Testis (tissue), 5 donors: ENCODE measurements at places on chromosomes 1 and 21. TPM values are rescaled to one million over a fixed set of nuclear protein-coding genes. Genes with fewer than 3 reads are reported as not detected.

DNA sequence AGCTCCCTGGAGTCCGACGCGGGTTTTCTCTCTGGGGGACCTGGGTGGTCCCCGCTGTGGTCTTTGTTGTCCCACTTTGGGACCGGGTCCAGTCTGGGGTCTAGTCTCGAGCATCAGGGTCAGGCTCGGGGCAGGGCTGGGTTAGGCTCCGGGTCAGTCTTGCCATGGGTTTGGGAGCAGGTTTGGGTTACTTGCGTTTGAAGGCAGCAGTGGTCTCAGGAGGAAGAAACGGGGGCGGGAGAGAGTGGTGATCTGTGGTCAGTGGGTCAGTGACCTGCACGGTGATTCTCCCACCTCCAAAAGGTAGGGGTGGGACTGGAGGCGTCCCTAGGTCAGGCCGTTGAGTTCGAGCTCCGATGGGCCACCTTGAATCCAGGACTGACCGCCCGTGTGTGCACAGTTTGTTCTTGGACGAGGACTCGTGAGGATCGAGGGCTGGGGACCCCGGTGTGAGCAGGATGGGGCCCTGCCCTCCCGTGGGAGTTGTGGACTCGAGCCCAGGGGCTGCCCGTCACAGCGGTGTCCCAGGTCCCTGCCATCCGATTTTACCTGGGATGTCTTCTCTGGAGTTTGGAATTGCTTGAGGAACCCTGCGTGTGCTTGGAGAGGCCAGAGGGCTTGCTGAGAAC is 2.3 kb downstream of the B3GALT6 start:
- H3K27ac ChIP-seq, result no peak overlapping the region
- no peaks in the 10 kb centered on the region for H3K27me3 ChIP-seq
- no peak for DNase-seq
- no peak overlapping the region for H3K4me3 ChIP-seq

RXRG gene
- total RNA-seq, result 0.24 TPM

DNA sequence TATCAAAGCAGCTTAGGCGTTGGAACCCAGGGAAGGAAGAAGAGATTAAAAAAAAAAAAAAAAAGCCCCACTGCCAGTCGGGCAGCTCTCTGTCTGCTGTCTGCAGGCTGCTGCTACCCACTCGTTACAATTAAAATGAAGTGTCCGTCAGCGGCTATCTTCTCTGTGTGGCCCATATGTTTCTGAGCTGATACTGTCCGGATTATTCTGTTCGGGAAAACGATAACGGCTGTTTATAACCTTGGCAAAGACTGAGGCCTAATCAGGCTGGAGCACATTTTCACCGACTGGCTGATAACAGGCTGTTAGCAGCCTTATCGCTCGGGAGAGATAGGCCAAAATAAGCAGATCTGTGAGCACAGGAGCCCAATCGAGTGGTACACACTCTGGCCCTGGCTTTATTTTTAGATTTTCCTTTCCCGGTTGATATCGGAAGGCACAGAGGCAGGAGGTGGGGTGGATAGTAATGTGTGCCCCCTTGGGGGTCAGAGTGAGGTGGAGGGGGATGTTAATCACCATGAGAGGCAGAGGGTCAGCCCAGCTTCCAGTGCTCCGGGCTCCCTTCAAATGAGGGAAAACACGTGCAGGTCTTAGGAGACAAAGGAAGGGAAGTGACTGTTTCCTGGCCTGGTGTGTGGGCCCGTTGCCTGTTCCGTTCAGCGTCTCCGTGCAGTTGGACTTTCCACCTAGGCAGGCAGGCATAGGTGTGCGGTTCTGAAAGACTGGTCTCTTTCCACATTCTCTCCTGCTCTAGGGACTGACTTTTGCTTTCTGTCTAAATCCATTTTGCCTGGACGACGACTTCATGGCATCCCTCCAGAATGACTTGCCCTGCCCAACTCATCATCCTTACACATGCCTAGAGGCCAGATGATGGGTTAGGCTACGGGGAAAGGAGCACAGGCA is 153.4 kb downstream of the PBX1 start:
- peaks cover 29% of the 10 kb centered on the region for H3K4me1 ChIP-seq
- H3K36me3 ChIP-seq, result no peaks in the 10 kb centered on the region
- no peaks in the 10 kb centered on the region for H3K27me3 ChIP-seq
- no peak overlapping the region for H3K4me3 ChIP-seq
- H3K27ac ChIP-seq, result peak overlapping the region; percentile 68

- H3K4me1 ChIP-seq, result peaks cover 8% of the 10 kb centered on the region
- H3K27ac ChIP-seq, result no peak overlapping the region
- H3K36me3 ChIP-seq, result no peaks in the 10 kb centered on the region
- DNase-seq, result peak; percentile 30
- H3K27me3 ChIP-seq, result no peaks in the 10 kb centered on the region
Observed at GRCh38 chr1:151596166-151596953, 15.5 kb upstream of the SNX27 start.

DNA sequence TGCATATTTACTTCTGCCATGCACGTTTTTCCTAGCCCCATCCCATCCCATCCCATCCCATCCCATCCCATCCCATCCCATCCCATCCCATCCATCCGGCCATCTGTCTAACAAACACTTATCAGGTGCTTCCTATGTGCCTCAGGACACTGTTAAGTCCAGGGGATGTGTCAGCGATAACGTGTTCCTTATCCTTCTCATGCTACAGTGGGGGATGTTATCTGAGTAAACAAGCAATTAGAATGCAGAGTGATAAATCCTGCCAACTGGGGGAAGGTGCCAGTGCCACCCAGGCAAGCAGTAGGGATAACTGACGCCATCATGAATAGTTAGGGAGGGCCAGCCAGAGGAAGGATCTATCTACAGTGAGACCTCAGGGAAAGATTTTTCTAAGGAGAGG is 304.2 kb downstream of the CAMTA1 start:
- no peak overlapping the region for H3K27ac ChIP-seq
- H3K4me1 ChIP-seq, result no peaks in the 10 kb centered on the region
- no peak for DNase-seq
- no peak overlapping the region for H3K4me3 ChIP-seq
- H3K36me3 ChIP-seq, result no peaks in the 10 kb centered on the region

DNA sequence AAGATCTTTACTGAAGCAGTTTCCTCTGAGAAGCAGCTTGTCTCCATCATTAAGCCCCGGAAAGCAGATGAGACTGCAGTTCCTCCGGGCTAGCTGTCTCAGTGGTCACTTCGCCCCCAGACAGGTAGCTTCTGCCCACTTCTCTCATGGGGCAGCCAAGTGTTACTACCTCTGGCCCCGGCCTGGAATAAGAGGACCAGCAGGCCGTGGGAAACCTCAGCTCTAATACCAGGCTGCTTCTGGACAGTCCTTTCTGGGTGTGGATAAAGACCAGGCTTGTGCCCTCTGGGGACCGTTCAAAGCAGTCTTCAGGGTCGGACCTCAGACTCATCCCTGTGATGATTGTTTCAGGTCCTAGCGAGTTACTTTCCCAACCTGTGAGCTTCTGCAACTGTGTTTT is 54.8 kb downstream of the RUNX3 start:
- no peaks in the 10 kb centered on the region for H3K4me1 ChIP-seq
- no peak overlapping the region for H3K27ac ChIP-seq
- no peak overlapping the region for H3K4me3 ChIP-seq
- no peaks in the 10 kb centered on the region for H3K27me3 ChIP-seq
- H3K36me3 ChIP-seq, result no peaks in the 10 kb centered on the region

GRCh38 chr1:204326771-204327300 is 32.9 kb downstream of the PLEKHA6 start:
- H3K36me3 ChIP-seq, result no peaks in the 10 kb centered on the region
- H3K27ac ChIP-seq, result no peak overlapping the region
- no peaks in the 10 kb centered on the region for H3K4me1 ChIP-seq
- no peak overlapping the region for H3K4me3 ChIP-seq

DNA sequence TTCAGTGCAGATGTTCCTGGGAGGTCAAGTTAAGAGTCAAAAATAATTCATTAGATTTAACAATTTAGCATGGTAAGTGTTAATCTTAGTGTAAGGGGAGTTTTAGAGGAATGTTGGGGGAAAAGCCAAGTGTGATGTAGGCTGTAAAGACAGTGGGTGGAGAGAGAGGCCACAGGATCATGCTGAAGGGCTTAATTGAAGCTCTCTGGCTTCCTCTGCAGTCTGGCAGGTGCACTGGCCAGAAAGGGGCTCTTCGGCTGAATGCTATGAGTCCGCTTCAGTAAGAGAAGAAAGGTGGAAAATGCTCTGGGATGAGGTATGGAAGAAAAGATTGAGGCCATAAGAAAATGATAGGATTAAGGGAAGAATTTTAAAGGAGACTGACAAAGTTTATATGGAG is 3.0 kb downstream of the BRDT start:
- DNase-seq, result no peak
- no peak overlapping the region for H3K4me3 ChIP-seq
- no peak overlapping the region for H3K27ac ChIP-seq
- H3K4me1 ChIP-seq, result no peaks in the 10 kb centered on the region
- no peaks in the 10 kb centered on the region for H3K27me3 ChIP-seq

TRNP1 gene
- total RNA-seq, result 7.7 TPM

- no peak for DNase-seq
- no peaks in the 10 kb centered on the region for H3K27me3 ChIP-seq
- no peaks in the 10 kb centered on the region for H3K36me3 ChIP-seq
- H3K4me3 ChIP-seq, result no peak overlapping the region
- H3K4me1 ChIP-seq, result peaks cover 4% of the 10 kb centered on the region
- no peak overlapping the region for H3K27ac ChIP-seq
Observed at GRCh38 chr1:227939791-227940771, 7.7 kb downstream of the WNT9A start.

PPIAL4G gene
- 0.12 TPM for total RNA-seq

- H3K4me3 ChIP-seq, result no peak overlapping the region
- no peak overlapping the region for H3K27ac ChIP-seq
- no peaks in the 10 kb centered on the region for H3K27me3 ChIP-seq
- no peaks in the 10 kb centered on the region for H3K36me3 ChIP-seq
- DNase-seq, result no peak
- H3K4me1 ChIP-seq, result peaks cover 26% of the 10 kb centered on the region
Observed at GRCh38 chr1:85274969-85275453, 1.4 kb downstream of the BCL10 start.

DNA sequence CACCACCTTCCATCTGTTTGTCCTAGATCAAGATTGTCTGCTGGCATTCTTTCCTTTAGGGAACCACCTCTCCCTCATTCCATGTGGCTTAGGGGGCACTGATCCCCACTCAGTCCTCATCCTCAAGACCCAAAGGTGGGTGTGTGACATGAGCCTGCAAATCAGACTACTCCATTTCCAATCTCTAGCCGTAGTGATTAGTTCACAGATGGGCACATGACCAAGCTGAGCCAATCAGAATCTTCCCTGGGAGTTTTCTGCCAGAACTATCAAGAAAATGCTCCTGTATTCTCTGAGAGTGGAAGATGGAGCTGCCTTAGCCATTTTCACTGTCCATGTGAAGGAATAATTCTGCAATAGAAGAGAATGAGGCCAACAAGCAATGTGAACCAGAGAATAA is 19.3 kb upstream of the PTPRF start:
- H3K36me3 ChIP-seq, result no peaks in the 10 kb centered on the region
- no peak overlapping the region for H3K4me3 ChIP-seq
- H3K4me1 ChIP-seq, result no peaks in the 10 kb centered on the region

GRCh38 chr1:65626003-65626402 is 166.7 kb upstream of the PDE4B start:
- no peak for DNase-seq
- no peaks in the 10 kb centered on the region for H3K36me3 ChIP-seq
- no peaks in the 10 kb centered on the region for H3K4me1 ChIP-seq
- H3K27me3 ChIP-seq, result no peaks in the 10 kb centered on the region
- no peak overlapping the region for H3K27ac ChIP-seq
- H3K4me3 ChIP-seq, result no peak overlapping the region

DNA sequence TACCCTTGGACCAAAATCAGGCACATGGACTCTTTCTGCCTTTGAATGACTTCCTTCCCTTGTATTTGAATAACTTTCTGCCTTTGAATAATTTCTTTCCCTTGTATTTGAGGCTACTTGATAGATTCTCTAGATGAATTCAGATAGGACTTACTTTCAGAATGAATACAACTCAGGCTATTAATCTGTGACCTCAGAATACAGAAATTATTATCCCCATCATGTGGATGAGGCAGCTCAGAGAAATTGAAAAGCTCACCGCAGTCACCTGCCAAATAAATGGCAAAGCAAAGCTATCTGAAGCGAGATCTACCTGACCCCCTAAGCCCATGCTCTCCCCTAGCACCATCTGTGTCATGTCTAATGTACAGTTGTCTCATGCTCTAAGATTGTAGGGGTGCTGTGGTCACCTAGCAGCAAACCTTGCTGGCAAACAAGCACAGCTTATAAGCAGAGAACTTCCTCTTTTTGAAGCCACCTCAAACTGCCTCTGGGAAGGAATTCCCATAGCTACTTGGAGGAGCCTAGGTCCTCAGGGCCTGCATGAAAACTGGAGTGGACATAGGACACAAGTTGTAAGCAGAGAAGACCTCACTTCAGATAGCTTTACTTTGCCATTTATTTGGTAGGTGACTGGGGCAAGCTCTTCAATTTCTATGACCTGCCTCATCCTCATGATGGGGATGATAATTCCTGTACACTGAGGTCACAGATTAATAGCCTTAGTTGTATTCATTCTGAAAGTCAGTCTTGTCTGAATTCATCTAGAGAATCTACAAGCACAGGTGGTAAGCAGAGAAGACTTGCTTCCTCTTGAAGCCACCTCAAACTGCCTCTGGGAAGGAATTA is 66.1 kb downstream of the FASLG start:
- no peaks in the 10 kb centered on the region for H3K36me3 ChIP-seq
- no peak overlapping the region for H3K4me3 ChIP-seq
- no peak overlapping the region for H3K27ac ChIP-seq
- no peaks in the 10 kb centered on the region for H3K4me1 ChIP-seq
- no peaks in the 10 kb centered on the region for H3K27me3 ChIP-seq

GUCA2B gene
- not detected for total RNA-seq

- no peak overlapping the region for H3K27ac ChIP-seq
- no peak for DNase-seq
- no peaks in the 10 kb centered on the region for H3K36me3 ChIP-seq
- no peak overlapping the region for H3K4me3 ChIP-seq
- H3K27me3 ChIP-seq, result no peaks in the 10 kb centered on the region
- H3K4me1 ChIP-seq, result no peaks in the 10 kb centered on the region
Observed at GRCh38 chr21:41091616-41092015, 76.3 kb upstream of the BACE2 start.

- no peaks in the 10 kb centered on the region for H3K4me1 ChIP-seq
- DNase-seq, result no peak
Observed at GRCh38 chr1:7929637-7930036, 11.0 kb downstream of the TNFRSF9 start.

- no peak for DNase-seq
- H3K27me3 ChIP-seq, result no peaks in the 10 kb centered on the region
- no peak overlapping the region for H3K27ac ChIP-seq
- no peak overlapping the region for H3K4me3 ChIP-seq
- H3K36me3 ChIP-seq, result no peaks in the 10 kb centered on the region
- H3K4me1 ChIP-seq, result peaks cover 32% of the 10 kb centered on the region
Observed at GRCh38 chr1:155974208-155975115, 3.9 kb downstream of the ARHGEF2 start.

DNA sequence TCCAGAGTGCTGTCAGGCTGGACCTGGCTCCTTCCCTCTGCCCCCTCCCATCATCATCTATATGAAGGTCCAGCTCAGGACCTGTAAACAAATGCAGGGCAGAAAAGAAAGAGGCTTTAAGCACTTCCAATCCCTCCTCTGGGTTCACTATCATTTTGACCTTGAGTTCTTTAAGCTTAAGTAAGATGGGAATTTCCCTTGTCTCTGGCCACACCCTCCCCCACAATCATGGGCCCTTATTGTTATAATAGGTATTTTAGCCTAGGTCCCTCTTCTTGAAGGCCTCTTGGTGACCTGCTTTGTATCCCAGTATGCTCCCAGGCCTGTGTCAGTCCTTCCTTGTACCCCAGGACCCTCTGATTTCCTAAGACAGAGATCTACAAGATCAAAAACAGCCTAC is 45.1 kb upstream of the EPS15 start:
- no peaks in the 10 kb centered on the region for H3K36me3 ChIP-seq
- no peak overlapping the region for H3K4me3 ChIP-seq
